ENCODE measurements at places on chromosomes 4 and X.

DNA sequence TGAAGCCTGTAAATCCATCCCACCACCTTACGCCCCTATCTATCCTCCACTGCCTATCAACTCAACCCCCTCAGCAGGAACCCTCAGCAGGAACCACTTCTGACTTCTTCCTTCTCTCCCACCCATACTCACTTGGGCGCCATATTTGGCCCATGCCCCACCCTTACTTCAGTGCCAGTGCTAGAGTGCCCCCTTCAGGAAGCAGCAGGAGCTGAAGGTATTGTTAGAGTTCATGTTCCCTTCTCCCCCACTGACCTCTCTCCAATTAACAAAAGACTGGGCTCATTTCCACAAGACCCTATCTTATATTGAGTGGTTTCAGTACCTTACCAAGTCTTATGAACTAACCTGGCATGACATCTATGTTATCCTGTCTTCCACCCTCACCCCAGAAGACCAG lies 363.1 kb upstream of the SLIT2 start:
- no peak for DNase-seq

GRCh38 chr4:27217261-27217769 lies 356.7 kb downstream of the STIM2 start:
- no peak for DNase-seq

DNA sequence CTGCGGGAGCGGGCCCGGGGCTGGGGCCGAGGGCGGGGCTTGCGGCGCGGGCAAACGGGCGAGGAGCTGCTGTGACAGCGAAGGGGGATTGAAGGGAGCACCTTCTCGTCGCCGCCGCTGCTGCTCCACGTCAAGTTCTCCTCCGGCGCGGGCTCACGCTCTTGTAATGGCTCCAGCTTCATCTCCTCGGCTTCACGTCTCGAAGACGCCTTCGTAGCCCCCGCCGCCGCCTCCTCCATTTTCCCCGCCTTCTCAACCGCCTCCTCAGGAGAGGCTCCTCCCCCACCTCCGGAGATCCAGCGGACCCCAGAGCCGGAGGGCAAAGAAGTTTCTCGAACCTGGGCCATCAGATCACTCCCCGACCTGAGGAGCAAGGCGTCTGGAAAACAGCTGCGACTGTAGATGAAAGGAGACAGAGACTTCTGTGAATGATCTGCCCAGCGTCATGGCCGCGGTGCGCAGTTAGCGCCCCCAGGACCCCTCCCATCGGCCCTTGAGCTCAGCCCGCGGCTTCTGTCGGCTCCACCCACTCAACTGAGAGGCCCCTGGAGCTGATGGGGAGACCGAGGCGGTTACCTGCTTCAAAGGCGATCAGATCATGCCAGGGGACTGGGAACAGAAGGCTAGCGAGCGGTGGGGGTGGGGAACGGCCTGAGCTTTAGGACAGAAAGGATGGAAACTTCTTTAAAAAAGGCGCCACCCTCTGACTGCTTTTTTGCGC lies 895 bp downstream of the USP51 start:
- peak; percentile 11 for DNase-seq

DNA sequence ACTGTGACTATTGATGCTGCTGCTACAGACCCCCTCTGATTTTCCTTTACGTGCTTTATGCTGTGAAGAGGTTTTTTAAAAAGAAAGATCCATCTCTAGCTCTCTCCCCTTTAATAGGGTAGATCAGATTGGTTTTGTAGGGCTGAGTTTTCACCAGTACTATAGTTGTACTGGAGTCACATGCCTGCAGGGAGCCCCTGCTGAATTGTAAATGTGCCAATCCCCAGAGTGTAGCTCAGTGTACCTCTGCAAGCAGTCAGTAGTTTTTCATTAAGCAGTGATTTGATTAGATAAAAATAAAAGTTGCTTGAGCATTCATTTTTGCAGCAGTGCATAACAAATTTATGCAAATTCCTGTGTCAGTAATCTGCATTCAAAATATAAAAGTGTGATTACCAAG lies 179.2 kb downstream of the IL1RAPL2 start:
- no peak for DNase-seq

- no peak for DNase-seq
Observed at GRCh38 chrX:39425124-39425806, 624.0 kb downstream of the MID1IP1 start.

DNA sequence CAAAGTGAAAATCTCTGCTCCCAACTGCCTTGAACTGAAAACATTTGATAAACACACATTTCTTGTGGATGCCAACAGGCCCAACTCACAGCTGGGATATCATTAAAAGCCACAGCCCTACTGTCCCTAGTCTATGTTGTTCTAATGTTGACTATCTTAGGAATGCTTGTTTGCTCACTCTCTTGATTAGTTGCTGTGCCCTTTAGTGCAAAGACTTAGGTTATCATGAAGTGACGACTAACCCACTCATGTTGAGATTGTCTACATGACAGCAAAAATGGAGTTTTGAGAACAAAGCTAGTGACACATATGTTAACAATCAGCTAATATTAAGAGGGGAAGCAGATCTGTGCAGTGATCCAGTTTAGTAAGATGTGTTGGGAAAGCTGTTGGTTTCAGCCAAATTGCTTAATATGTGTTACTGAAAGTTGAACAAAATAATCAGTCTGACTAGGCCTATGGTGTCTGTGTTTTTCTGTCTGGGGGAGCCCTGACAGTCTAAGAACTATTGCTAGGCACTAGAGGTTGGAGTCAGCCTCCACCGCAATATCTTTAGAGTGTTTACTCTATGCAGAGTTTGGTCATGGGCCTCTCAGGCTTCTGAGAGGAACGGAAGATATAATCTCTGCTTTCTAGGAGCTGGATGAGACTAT lies 125.5 kb downstream of the ATG4A start:
- no peak for DNase-seq

- DNase-seq, result no peak
Observed at GRCh38 chr4:1492142-1492457, 85.9 kb upstream of the NKX1-1 start.

DNA sequence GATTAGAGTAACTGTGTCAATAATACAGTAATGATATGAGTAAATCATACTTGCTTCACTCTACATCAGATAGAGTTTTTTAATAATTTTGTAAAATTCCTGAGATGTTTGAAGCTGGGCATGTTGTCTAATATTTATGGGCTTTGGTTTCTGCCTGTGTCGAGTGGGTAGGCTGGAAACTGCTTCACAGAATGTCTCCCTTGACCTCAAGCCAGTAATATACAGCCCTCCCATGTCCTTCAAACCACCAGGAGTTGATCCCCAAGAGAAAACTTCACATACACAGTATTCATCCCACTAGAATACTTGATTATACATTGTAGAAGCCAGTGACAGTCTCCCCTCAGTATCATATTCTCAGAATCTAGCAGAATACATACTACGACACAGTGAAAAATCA lies 284.8 kb upstream of the TENM3 start:
- DNase-seq, result no peak

DNA sequence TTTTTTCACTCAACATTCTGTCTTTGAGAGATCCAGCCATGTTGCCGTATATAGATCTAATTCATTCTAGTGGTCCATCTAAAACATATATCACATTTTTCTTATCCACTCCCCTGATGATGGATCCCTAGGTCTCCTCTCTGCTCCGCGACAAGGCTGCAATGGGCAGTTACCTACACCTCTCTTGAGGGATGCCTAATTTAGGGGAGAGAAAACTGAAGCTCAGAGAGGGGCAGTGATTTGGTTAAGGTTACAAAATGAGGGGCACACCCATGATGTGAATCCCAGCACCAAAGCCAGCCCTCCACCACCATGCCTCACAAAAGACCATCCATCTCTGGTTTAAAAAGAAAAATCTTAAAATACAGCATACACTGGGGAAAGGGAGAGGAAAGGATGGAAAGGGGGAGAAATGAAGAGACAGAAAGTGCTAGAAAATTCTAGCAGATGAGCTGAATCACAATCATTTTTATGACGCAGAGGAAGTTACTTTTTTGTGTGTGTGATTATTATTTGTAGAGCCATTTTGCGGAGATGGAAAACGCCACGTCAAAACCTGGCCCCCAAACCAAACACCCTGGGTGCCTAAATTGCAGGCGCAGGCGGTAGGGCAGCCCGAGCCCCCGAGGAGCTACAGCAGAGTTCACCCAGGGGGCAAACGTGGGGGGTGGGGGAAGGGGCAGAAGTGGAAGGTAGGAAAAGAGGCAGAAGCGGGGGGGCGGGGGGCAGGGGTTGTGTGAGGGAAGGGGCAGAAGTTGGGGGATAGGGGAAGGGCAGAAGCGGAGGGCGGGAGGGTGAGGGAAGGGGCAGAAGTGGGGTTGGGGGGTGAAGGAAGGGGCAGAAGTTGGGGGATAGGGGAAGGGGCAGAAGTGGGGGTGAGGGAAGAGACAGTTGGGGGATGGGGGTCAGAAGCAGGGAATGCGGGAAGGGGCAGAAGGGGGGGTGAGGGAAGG lies 1.3 kb upstream of the TSPYL2 start:
- DNase-seq, result no peak

DNA sequence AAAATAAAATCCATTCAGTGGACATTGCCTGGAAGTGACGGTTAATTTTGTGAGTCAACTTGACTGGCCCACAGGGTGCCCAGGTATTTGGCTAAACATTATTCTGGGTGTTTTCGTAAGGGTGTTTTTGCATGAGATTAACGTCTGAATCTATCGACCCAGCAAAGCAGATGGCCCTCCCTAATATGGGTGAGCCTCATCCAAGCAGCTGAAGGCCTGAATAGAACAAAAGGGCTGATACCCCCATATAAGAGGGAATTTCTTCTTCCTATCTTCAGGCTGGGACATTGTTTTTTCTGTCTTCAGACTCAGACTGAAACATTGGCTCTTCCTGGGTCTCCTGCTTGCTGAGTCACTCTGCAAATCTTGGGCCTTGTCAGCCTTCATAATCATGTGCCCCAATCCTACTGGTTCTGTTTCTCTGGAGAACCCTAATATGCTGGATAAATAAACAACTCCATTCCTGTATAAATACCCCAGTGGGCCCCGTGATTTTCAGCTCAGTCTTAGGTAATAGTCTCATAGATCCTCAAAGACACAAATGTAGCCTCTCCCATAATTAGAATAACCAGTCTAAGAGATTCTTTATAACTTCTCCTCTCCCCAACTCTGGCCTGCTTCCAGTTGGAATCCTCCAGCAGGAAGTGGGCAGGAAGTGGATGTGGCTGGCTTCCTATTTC lies 33.1 kb upstream of the DDX3X start:
- DNase-seq, result no peak

DNA sequence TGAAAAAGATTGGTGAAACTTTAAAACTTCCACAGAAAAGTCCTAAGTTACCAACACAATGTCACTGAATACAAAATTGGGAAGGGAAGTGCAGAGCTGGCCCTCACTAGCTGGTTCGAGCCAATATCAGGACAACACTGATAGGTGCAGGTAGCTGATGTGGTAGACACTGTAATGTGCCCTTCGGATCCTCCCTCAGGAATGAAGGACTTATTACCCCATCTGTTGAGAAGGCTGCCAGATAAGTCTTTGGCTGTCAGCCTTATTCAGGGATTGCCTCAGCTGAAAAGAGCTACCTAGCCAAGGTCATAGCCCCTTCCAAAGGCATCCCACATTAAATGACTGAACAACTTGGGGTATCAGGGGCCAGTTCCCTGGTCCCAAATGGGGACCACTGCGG lies 5.3 kb downstream of the MCF2 start:
- no peak for DNase-seq

DNA sequence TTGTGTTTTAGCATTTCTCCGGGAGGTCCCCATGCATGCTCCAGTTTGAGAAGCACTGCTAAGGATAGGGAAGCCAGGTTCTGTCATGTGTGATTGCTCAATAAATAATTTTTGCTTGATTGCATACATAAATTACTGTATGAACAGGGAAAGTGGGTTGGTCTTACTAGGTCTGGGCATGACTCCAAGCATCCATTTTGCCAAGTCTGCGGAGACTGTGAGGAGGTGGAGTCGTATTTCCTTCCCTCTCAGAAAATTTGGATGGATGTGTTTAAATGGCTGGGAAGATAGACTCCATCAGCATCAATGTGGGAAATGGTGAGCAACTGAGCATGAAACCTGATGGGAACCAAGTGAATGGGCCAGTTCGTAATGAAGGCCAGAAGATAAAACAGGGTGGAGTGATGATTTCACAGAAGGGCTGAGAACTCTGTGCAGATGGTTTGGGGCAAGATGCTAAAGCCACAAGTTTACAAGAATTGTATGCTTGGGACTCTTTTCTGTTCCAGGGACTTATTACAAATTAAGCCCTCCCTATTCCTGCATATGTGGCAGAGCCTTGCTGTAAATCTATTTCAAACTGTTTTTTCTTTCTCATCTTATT lies 84.1 kb downstream of the NHS start:
- DNase-seq, result no peak

Measured in stimulated activated CD4-positive, alpha-beta T cell treated with anti-CD3 and anti-CD28 coated beads, Interleukin-12 subunit alpha, Interleukin-12 subunit beta, amount 100 ng/mL, for 48 hours (primary cell).